Stimulated activated CD4-positive, alpha-beta T cell treated with anti-CD3 and anti-CD28 coated beads, Interleukin-1b, Interleukin-23, amount 100 ng/mL, for 1 hour (primary cell): ENCODE measurements at places on chromosomes 12 and 14.

DNA sequence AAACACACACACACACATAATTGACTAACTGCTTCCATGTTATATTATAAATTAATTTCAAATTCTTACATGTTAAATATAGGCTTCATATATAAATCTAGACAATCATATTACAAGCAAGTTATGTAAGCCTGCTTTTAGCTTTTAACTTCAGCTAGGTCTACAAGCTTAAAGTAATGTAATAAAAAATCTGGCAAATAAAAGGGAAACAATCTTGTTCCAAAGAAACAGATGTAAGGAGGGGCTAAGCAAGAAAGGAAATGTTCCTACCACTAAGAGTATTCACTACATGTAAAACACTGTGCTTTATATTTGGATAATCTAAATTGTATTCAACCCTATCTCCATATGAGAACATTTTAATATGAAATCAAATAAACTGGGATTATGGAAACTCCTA lies 110.4 kb downstream of the SLC6A15 start:
- no peak for DNase-seq

DNA sequence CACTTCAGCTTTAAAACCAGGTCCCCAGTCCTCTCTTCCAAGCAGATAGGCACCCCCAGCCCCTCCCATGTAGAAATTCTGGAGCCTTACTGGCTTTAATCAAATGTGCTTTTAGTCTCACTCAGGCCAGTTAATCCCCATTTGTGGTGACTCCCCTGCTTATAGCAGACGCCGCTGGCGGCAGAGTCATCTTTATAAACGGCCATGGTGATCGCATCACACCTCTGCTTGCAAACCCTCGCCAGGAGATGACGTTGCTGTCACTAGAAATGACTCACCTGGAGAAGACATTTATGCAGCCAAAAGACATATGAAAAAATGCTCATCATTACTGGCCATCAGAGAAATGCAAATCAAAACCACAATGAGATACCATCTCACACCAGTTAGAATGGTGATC lies 369.3 kb downstream of the VRK1 start:
- no peak for DNase-seq

DNA sequence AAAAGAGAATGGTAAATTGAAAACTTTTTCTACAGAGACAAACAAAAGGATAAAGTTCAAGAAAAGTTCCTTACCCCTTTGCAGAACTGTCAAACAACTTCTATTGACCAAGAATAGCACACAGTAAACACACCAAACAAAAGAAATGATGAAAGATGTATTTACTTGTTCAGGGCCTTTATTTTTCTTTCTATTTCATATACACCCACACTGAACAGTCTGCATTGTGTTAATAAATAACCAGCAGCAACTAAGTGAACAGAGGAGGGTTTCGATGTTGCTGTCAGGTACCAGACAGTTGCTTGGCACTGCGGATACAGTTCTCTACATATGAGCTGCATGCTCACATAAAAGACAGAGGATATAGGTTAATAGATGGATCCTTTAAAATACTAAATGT lies 122.1 kb downstream of the SOX5 start:
- DNase-seq, result no peak

- DNase-seq, result no peak
Measured at GRCh38 chr14:100114109-100114765, 45.2 kb downstream of the DEGS2 start.

DNA sequence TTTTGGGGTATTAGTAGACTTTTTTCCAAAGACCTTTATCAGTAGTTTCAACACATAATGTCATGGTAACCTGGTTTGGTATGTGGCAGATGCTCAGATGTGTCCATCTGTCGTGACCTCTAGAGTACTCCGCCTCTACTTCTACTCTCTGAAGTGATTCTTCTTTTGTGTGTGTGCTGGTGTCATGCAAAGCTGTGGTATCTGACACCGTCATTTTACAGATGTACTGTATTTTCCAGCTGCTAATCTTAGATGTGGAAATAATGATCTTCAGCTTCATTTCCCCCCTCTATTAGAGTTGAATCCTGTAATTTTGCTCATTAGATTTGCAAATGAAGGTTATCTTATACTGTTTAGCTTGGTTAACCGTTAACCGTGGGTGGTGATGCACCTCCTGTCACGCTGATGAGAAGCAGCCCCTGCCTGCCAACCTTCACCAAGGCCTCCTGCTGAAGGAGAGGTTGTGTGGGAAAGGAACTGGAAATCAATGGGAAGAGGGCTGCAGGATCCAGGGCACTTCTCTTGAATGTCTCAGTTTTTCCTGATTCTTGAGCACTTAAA lies 222.4 kb upstream of the AMIGO2 start:
- DNase-seq, result no peak

- DNase-seq, result no peak
Measured at GRCh38 chr14:26636561-26636960, 38.7 kb upstream of the NOVA1 start.

- DNase-seq, result no peak
Measured at GRCh38 chr14:21501568-21501967, 9.6 kb downstream of the METTL3 start.

DNA sequence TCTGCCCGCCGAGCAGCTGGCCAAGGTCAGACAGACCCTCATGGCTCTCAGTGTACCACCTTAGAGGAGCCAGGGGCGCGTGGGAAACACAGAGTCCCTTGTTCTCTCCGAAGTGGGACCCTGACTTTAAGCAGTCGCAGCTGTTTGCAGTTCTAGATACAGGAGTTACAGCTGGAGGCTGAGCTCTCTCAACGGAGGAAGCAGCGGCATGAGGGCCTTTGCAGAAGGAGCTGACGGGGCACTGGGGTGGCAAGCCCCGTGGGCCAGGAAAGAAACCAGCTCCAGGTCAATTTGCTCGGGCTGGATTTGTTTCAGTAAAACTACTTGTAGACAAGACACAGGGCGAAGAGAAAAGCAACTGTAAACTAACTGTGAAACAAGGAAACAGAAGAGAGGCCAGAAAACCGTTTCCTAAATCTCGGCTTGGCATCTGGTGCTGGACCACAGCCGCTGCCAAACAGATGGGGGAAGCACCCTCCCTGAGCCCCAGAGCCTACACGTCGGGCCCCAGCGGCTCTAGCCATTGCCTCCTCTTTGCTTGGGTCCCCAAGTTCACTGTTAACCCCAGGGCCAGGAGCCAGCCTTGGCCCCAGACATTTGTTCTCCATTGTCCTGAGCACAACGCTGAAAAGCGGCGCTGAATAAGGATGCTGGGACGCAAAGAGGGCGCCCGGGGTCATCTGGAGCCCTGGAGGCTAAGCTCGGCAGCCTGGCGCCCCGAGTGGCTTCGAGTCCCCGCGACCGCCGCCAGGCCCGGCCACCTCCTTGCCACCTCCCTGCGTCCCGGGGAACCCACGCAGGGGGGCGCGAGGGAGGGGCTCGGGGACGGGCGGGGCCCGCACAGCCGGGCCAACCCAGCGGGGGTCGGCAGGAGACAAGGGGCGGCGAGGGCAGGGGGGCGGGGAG lies 914 bp upstream of the PACS2 start:
- no peak for DNase-seq

GRCh38 chr14:101665478-101666078 lies 95.9 kb upstream of the PPP2R5C start:
- no peak for DNase-seq

DNA sequence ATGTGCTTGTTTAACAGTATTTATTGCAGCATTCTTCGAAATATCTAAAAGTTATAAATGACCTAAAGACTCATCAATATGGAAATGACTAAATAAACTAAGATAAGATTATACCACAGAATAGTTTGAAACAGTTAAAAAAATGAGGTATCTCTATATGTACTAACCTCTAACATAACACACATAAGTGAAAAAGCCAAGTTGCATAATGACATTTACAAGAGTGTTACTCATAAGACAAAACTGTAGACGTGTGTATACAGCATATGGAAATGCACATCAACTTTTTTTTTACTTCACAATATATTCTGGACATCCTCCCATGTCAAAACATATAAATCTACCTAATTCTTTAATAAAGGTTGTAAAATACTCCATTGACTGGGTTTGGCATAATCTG lies 22.8 kb downstream of the CPM start:
- DNase-seq, result no peak

DNA sequence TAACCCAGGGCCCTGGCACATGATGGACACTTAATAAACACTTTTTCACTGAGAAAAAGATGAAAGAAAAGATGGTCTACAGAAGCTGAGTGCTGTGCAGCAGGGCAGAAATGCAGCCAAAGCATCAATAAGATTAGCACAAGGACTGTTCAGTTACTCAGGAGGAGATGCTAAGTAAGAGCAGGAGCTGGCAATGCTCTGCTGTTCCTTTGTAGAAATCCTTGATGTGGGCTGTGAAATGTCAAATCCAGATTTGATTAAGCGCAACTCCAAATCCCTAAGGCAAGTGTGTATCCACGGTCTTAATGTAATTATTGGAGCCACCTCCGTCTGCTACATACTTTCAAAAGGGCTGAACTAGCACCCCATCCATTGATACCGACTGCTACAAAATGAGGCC lies 151.8 kb upstream of the BTG1 start:
- no peak for DNase-seq

GRCh38 chr14:57352396-57353170 lies 37.8 kb upstream of the NAA30 start:
- no peak for DNase-seq
